ENCODE measurements at places on chromosomes 13 and 19.
A peak's percentile ranks its signal among the peaks of the same experiment; 100 is the strongest.

- DNase-seq, result no peak
These were observed 4.4 kb downstream of the PLEKHJ1 start for GRCh38 chr19:2231621-2232221.

- DNase-seq, result no peak
These were observed 1.1 kb downstream of the BSG start for GRCh38 chr19:573519-573825.

DNA sequence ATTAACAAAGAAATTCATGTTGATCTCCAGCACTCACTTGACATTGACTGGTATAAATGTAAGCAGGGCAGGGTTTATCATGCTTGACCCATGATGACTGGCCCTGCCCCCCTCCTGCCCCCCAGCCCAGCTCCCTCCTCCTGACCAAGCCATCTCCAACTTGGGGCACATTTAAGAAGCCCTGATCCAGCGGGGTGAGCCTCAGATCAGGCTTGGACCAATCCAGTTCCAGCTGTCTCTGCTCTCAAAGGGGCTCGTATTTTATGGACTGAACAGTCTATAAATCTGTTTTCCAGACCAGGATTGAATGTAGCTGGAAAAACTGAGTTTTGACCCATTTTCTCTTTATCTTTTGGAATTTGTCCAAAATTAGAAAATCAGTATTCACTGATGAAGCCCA, 100.0 kb downstream of the COL4A1 start:
- no peak for DNase-seq

DNA sequence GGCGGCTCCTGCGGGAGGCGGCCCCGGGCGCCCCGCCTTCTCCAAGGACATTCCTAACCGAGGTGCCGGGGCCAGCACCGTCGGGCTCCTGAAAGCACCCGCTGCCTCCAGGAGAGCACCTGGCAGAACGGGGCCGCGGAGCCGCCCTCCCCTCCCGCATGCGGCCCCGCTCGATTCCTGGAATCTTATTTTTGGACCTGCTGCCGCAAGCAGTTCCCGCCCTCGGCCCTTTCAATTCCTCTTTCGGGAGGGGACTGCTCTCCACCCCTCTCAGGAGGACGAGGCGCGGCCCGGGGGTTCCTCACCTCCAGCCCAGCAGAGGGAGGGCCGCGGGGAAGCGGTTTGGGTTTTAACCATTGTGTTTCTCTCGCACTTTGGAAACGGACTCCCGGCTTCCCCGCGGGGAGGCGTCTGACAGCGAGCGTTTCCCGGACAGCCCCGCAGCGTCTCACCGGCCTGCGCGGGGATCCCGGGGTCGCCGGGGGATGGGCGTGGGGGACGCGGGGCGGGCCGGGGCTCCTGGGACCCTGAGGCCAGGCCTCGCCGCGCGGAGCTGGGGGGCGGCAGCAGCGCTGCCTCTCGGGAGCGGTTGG, 849 bp downstream of the GAS6 start:
- DNase-seq, result peak; percentile 7

DNA sequence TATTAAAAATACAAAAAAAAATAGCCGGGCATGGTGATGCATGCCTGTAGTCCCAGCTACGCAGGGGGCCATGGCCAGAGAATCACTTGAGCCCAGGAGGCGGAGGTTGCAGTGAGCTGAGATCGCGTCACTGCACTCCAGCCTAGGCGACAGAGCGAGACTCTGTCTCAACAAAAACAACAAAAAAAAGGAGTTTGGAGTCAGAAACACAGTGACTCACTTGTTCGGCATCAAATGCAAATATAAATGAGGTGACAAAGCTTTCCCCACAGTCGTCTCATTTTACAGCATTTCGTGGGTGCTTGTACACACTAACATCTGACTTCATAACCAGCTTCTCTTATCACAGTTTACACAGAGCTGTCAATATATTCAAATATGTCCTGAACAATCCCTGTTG, 11.0 kb downstream of the ZNF665 start:
- DNase-seq, result no peak

- no peak for DNase-seq
These were observed 4.0 kb downstream of the EFNA2 start for GRCh38 chr19:1289686-1290025.

GRCh38 chr13:47085346-47085745, 188.5 kb upstream of the HTR2A start:
- DNase-seq, result no peak

DNA sequence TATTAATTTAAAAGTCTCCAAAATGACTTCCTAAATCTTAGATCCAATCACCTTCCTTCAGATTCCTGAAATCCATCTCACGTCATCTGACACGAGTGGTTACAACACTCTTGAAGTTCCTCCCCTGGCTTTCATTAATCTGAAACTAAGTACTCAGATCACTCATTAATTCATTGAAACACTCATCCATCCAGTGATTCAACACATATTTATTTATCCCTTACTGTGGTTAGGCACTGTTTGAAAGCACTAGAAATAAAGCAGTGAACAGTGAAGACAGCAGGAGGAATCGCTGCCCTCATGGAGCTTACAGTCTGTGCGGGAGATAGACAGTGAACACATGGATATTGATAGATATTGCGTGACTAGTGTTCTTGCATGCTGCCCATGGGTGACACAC, 472.4 kb downstream of the DCT start:
- DNase-seq, result no peak

GRCh38 chr19:46043519-46043918, 2.7 kb upstream of the IGFL4 start:
- DNase-seq, result no peak

GRCh38 chr19:34428549-34429285, 536 bp downstream of the UBA2 start:
- peak; percentile 42 for DNase-seq

DNA sequence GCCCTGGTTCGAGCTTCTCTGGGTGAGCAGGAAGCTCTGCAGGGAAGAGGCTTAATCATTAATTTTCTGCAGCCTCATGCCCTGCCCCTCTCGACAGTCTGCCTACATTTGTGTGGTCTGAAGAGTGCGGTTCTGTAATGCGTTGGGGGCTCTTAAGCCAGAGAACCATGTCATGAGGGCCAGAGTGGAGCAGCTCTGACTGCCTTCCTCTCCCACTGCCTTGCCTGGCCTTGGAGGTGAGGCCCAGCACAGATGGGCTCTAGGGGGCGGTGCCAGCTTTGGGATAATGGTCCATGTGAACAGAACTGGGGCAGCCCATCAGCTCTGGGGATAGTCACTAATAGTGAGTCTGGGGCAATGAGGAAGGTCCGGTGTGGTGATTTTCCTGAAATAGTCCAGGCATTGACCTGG, 5.7 kb downstream of the FGF9 start:
- DNase-seq, result no peak

- peak; percentile 70 for DNase-seq
These were observed 22.8 kb upstream of the ZBTB7A start for GRCh38 chr19:4089400-4089908.

GRCh38 chr13:73496711-73497110, 437.9 kb downstream of the KLF5 start:
- DNase-seq, result no peak

DNA sequence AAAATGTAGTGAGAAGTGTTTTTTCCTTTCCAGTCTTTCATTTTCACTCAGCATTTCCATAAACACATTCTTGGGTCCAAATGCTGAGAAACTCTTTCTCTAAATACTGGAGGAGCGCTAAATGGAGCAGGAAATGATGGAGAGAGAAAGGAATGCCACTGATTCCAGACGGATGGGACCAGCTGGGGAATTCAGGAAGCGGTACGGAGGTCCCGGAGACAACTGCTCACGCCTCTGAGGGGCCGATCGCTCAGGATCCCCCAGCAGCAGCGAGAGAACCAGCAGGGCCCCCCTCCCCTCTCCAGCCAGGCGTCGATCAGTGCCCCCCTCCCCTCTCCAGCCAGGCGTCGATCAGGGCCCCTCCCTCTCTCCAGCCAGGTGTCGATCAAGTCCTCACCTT, 13.2 kb downstream of the RASA3 start:
- no peak for DNase-seq

GRCh38 chr19:29923653-29924052, 18.4 kb upstream of the URI1 start:
- DNase-seq, result no peak

- DNase-seq, result no peak
These were observed 1.0 kb downstream of the PRKACA start for GRCh38 chr19:14116525-14116917.

DNA sequence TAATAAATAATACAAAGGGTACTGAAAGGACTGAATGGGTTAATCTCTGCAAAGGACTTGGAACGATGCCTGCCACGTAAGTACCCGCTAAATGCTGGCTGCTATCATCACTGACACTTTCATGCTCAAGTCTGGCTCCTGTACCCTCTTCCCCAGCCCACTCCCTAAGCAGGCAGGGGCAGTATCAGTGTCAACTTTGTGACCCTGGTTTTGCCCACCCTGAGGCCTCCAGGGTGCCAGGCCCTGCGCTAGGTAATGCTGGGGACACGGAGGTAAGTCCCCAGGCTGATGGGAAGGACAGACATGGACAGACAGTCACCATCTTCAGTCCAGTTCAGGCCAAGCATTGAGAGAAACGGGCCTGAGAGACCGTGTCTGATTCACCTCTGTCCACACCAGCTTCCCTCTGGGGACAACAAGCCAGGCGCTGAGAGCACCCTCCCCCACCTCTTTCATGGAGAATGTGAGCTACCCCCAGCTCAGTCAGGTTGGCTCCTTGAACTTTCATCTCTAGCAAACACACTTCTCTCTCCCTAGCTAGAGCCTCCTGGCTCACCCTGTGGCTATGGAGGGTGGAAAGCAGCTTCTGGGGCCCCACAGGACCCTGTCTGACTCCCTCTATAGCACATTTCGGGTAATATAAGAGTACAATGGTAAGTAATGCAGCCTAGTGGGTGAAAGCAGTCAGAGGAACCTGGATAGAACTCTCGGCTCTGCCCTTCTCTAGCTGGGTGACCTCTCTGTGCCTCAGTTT, 800 bp downstream of the ETFB start:
- DNase-seq, result peak; percentile 30

DNA sequence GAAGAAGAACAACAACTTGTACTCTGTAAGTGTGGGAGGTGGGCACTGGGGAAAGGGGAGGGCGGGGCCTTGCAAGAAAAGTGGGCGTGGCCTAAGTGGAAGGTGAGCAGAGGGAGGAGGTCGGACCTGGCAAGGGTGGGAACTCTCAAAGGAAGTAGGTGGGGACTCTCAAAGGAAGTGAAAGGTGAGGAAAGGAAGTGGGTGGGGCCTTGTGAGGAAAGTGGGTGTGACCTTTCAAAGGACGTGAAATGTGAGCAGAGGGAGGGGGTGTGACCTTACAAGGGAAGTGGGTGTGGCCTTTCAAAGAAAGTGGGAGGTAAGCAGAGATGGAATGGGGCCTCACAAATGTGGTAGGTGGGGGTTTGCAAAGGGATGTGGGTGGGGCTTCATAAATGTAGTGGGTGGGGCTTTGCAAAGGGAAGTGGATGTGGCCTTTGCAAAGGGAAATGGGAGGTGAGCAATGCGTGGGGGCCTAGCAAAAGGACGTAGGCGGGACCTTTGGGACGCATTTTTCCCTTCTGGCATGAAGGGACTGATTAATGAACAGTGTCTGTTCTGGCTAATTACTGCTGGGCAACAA, 25.9 kb downstream of the ACSBG2 start:
- peak; percentile 58 for DNase-seq

DNA sequence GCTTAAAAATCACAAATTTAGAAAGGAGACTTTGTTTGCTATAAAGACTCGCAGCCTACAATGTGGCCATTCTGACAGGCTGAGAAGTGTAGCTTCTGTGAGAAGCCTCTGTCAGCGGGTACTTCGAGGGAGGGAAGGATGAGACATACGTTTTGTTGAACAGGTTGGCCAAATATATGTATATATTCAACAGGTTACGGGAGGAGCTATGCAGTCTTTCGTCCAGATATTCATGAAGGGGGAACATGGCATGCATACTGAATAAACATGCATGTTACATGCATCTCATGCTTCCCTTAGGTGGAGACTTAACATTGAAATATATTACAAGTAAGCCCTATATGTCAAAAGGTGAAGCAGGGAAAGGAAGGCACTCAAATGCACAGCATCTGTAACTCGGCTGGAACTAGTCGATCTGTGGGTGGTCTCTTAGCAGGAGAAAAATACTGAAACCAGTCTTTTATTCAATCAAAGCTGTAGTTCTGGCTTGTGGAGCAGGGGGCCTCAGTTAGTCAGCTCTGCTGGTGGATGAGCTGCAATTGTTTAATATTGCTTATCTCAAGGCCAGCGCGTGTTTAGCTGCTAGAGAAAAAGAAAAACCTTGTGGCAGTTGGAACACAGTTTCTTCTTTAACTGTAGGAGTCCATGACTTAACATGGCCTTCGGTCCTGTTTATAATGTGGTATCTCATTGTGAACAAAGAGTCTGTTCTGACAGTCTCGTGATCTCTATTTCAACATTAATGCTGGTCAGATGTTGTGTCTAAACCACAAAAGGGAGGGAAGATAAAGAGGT, 94.3 kb downstream of the FAM216B start:
- no peak for DNase-seq

GRCh38 chr13:111228262-111229144, 91.9 kb upstream of the TEX29 start:
- no peak for DNase-seq

DNA sequence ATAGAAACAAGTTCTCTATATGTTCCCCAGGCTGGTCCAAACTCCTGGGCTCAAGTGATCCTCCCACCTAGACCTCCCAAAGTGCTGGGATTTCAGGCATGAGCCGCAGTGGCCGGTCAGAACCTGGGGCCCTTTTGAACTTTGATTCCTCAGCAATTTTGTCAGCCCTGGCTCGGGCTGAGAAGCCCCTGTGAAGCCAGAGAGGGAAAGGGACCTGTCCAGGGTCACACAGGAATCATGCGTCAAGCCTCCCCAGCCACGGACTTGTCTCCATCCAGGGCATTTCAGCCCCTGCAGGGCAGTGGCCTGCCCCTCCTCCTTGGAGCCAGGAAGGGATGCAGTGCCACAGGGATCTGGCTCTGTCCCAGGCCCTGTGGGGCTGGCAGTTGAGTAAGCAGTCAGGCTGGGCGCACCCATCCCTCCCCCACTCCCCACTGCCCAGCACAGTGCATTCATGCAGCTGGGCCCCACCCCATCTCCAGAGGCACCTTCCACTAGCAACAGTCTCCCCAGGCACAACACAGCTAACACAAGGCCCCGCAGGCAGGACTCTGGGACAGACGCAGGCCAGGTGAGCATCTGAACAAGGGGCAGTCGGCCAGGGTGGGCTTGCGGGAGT, at the start of gene CAPS:
Gene CAPS, plus strand, starts transcription at position 516 of the 619 bp plus-strand sequence. CDS start 153 bp downstream, outside the sequence.
- DNase-seq, result no peak

- no peak for DNase-seq
These were observed 579.5 kb downstream of the DCT start for GRCh38 chr13:93899981-93900380.

All from CD14-positive monocyte (primary cell).